ENCODE measurements at places on chromosomes 11 and 22.

GRCh38 chr11:57481315-57481714 lies 21.0 kb downstream of the RTN4RL2 start:
- no peak for DNase-seq

- no peak for DNase-seq
Measured at GRCh38 chr11:16860617-16861016, 122.2 kb downstream of the C11orf58 start.

DNA sequence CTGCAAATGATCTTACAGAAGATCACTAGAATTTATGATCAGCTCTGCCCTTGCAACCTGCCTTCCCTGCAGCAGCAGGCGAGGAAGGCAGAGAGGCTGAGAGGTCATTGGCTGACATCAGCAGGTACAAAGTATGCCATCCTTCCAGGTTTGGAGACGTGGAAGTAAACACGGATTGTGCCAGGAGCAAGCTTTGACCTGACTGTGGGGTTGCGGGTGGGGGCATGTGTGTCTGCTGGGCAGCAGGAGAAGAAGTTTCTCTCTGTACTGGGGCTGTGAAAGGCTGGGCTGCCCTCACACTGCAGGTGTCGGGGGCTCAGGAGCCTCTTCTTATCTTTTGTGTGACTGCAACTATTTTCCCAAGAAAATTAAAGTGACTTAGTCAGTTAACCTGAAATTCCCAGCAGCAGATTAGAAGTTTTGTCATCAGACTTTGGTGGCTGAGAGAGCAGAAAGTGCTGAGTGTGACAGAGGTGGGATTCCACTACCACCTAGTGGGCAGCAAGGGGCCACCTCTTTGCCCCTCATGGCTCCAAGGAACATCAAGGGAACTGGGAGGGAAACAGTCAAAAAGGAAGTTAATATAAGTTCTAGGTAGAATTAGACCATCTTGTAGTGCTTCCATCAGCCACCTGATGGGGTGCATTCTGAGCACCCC lies 565.9 kb downstream of the ETS1 start:
- no peak for DNase-seq

- no peak for DNase-seq
Measured at GRCh38 chr22:43036282-43036829, 21.4 kb upstream of the PACSIN2 start.

- no peak for DNase-seq
Measured at GRCh38 chr11:116498161-116498560, 274.6 kb downstream of the BUD13 start.

DNA sequence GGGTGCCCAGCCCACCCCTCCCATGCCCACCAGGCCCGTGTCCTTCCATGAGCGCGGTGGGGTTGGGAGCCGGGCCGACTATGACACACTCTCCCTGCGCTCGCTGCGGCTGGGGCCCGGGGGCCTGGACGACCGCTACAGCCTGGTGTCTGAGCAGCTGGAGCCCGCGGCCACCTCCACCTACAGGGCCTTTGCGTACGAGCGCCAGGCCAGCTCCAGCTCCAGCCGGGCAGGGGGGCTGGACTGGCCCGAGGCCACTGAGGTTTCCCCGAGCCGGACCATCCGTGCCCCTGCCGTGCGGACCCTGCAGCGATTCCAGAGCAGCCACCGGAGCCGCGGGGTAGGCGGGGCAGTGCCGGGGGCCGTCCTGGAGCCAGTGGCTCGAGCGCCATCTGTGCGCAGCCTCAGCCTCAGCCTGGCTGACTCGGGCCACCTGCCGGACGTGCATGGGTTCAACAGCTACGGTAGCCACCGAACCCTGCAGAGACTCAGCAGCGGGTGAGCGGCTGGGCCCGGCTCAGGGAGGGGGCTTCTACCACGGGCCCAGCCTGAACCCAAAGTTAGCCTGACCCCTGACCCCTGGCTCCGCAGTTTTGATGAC lies 3.0 kb downstream of the PKP3 start:
- DNase-seq, result no peak

GRCh38 chr11:117670443-117670842 lies 126.6 kb downstream of the DSCAML1 start:
- no peak for DNase-seq

- no peak for DNase-seq
Measured at GRCh38 chr11:25350899-25351803, 854.3 kb downstream of the LUZP2 start.

- DNase-seq, result no peak
Measured at GRCh38 chr11:117096201-117096991, 1.8 kb downstream of the SIK3 start.

- no peak for DNase-seq
Measured at GRCh38 chr11:490186-490929, 16.7 kb downstream of the RNH1 start.

GRCh38 chr11:32830413-32830738 lies 649 bp downstream of the PRRG4 start:
- no peak for DNase-seq

- DNase-seq, result no peak
Measured at GRCh38 chr11:17873586-17873985, 139.0 kb downstream of the KCNC1 start.

GRCh38 chr11:117502015-117502778 lies 174.5 kb downstream of the CEP164 start:
- no peak for DNase-seq

GRCh38 chr22:26259510-26259909 lies 90.2 kb downstream of the SEZ6L start:
- no peak for DNase-seq

DNA sequence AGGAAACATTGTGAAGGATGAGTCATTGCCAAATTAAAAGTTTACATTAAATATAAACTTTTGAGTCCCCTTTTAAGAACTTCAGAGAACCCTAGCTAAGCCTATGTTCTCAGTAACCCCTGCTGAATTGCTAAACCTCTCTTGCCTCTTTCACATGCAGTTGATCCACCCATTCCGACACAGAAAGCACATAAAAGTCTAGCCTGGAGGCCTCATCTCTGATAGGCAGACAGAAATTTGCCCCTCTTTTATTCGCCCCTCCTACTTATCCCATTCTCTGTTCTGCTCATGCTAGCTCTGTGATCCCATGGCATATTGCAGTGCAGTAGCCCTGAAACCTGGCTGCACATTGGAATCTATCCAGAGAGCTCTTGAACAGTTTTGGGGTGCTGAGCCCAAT lies 58.2 kb upstream of the PDE3B start:
- DNase-seq, result no peak

DNA sequence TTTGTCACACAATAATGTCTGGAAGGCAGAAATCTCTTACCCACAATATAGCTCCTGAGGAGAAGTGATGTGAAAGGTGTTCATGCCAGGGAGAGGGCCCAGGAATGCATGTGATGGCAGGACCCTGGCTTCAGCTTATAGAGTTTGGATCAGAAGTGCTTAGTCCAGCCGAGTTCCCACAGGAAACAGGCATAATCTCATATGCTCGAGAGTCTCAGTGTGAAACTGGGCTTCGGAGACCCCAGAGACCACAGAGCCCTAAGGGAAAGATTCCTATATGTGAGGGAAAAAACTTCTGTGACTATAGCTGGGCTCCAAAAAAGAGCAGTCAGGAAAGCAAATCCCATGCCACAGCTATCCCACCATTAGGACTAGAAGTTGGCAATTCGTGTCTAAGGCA lies at the start of gene OR52N5:
Gene OR52N5, minus strand, starts transcription at position 101 of the 400 bp plus-strand sequence. CDS start 4,721 bp downstream, outside the sequence.
- no peak for DNase-seq

- DNase-seq, result no peak
Measured at GRCh38 chr22:20919718-20920117, 2.5 kb downstream of the CRKL start.

DNA sequence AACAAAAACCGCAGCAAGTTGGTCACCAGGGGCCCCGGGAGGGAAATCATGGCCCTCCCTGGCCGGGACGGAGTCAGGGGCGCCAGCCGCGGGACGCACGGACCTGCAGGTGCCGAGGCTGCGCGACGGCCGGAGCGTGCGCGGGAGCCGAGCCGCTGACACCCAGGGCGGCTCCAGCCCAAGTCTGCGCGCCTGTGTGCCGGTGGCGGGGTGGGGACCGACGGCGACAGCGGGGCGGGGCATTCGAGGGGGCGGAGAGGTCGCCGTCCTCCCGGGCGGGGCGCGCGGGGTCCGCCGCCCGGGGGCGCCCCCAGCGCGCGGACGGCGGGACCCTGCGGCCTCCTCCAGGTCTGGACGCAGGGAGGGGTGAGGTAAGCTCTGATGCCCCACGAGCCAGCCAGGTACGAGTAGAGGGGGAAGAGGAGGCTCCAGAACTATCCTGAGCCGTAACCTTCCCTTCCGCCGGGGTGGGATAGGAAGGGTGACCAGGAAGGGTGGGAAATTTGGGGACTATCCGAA lies at the start of gene ESAM:
Gene ESAM, minus strand, starts transcription at position 186 of the 519 bp plus-strand sequence. Its CDS starts 136 bp downstream, at position 50.
- DNase-seq, result no peak

DNA sequence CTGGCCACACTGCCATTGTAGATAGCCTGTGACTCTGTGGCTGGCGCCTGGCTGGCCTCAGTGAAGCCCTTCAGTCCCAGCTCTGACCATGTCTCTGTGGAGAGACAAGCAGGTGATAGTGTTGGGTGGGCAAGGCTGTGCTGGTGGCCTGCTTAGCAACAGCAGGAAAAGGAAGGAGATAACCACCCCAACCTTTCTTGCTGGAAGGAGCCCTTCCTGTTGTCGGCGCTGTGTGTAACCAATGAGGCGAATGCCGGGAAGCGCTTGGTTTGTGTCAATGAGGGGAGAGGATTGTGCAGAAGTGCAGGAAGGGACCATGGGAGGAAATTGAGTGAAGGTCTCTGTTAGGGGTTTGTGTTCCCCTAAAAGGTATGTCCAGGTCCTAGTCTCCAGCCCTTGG lies 27.3 kb downstream of the PARVB start:
- DNase-seq, result no peak

DNA sequence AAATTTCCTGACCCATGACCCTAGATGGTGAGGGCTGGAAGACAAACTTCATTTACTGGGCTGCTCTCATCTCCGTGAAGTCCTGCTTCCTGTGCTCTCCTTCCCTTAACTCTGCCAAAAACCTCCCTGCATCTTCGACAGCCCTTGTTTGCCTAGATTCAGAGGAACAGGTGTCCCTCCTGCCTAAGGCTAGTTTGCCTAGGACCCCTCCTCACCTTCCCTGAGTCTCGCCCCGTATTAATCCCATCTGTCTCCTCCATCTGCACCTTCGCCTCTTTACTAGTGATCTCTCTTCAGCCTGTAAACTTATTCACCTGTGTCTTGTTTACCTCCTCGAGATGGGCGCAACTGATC lies 33.1 kb downstream of the EIF3F start:
- DNase-seq, result no peak
